ENCODE measurements at places on chromosomes 1 and 21. TPM values are rescaled to one million over a fixed set of nuclear protein-coding genes. Genes with fewer than 3 reads are reported as not detected.

The IL19 gene
- not detected for total RNA-seq

The FABP3 gene
- 18.1 TPM for total RNA-seq

The FRRS1 gene
- total RNA-seq: 2.3 TPM

The ALPL gene
- 7.2 TPM for total RNA-seq

The HMCN1 gene
- total RNA-seq: 23.2 TPM

The WLS gene
- total RNA-seq: 47.7 TPM

The AMY2A gene
- not detected for total RNA-seq

The PRRX1 gene
- 7.0 TPM for total RNA-seq

The PDE9A gene
- total RNA-seq: not detected

The CNKSR1 gene
- 1.5 TPM for total RNA-seq

The TINAGL1 gene
- 352 TPM for total RNA-seq

The ILDR2 gene
- 4.4 TPM for total RNA-seq

The DSCAM gene
- total RNA-seq: not detected

The FAM177B gene
- not detected for total RNA-seq

The KRTAP11-1 gene
- not detected for total RNA-seq

The DCST1 gene
- not detected for total RNA-seq

The PCAT6 gene
- 3.0 TPM for total RNA-seq

The VSIG8 gene
- not detected for total RNA-seq

The MATN1 gene
- not detected for total RNA-seq

The SMCP gene
- total RNA-seq: not detected

The CRP gene
- total RNA-seq: not detected

The DCAF6 gene
- total RNA-seq: 25.3 TPM

The NR5A2 gene
- not detected for total RNA-seq

The FPGT gene
- total RNA-seq: 6.1 TPM

The CYP4Z1 gene
- not detected for total RNA-seq

The VANGL2 gene
- 7.3 TPM for total RNA-seq

The GUCA2B gene
- not detected for total RNA-seq

The OR10J1 gene
- total RNA-seq: not detected

The ETNK2 gene
- 19.3 TPM for total RNA-seq

The CHAF1B gene
- total RNA-seq: 12.1 TPM

The FCRL4 gene
- not detected for total RNA-seq
